IMR-90 (cell line): ENCODE measurements at places on chromosomes 6 and 20.

DNA sequence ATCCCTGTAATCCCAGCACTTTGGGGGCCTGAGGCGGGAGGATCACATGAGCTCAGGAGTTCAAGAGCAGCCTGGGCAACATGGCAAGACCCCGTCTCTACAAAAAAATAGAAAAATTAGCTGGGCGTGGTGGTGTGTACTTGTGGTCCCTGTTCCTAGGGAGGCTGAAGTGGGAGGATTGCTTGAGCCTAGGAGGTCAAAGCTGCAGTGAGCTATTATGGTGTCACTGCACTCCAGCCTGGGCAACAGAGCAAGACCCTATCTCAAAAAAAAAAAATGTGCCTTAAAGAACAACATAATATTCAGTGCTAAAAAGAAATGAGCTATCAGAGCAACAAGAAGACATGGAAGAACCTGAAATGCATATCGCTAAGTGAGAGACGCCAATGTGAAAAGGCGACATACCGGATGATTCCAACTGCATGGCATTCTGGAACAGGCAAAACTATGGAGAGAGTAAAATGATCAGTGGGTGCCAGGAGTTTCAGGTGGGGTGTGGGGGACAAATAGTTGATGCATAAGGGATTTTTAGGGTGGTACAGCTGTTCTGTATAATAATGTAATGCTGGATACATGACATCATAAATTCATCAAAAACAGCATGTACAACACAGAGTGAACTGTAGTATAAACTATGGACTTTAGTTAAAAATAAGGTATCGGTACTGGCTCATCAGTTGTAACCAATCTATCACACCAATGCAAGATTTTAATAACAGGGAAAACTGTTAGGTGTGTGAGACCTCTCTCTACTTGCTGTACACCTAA, 80.8 kb downstream of the GMPR start:
- no peak for DNase-seq

- no peak for DNase-seq
Measured at GRCh38 chr6:122452509-122452908, 19.1 kb downstream of the SERINC1 start.

DNA sequence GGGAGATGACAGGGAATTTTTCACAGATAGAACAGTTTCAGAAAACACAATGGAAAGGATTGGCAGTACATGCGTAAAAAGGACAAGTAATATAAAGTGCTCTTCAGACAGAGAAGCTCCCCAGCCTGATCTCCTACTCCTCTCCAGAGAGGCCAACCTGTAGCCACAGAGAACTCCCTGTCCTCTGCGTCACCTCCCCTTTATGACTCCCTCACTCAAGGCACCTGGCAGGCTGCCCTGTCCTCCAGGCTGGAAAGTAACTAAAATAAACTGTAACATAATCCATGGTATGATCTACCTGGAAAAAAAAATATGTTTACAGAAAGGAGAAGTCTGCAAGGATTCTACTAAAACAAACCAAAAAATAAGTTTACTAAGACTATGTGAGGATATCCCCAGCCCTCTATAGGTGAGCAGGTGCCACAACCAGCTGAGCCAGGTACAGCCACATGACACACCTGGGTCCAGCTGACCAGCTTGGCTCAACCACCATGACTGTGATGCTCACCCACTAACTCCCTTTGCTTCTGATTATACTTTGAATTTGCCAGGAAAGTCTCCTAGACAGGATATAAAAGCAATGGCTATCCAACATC, 29.2 kb downstream of the MBOAT1 start:
- DNase-seq, result peak; percentile 18

GRCh38 chr6:28695715-28696114, 170.0 kb downstream of the GPX5 start:
- DNase-seq, result peak; percentile 41

- peak; percentile 77 for DNase-seq
Measured at GRCh38 chr6:80519811-80520594, 413.5 kb downstream of the BCKDHB start.

DNA sequence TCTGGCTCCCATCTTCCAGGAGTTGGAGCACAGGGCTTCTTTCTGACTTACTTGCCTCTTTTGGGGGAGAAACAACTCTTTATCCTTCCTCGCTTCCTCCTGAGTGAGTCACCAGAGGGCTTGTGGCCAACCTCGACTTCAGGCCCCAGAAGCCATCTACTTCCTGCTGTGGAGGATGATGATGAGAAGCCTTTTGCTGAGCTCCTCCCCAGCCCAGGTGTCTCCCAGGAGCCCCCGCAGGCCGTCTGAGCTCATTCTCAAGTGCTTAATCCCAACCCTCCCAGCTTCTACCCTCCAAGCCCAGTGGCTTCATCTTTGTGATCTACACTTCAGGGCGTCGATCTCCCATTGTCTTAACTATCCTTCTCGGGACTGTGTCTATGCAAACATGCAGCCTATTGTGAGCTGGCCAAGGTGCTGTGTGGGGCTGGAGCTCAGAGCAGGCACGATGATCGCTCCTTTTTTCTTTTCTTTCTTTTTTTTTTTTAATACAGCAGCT, 27.9 kb downstream of the SDCBP2 start:
- DNase-seq, result peak; percentile 75

DNA sequence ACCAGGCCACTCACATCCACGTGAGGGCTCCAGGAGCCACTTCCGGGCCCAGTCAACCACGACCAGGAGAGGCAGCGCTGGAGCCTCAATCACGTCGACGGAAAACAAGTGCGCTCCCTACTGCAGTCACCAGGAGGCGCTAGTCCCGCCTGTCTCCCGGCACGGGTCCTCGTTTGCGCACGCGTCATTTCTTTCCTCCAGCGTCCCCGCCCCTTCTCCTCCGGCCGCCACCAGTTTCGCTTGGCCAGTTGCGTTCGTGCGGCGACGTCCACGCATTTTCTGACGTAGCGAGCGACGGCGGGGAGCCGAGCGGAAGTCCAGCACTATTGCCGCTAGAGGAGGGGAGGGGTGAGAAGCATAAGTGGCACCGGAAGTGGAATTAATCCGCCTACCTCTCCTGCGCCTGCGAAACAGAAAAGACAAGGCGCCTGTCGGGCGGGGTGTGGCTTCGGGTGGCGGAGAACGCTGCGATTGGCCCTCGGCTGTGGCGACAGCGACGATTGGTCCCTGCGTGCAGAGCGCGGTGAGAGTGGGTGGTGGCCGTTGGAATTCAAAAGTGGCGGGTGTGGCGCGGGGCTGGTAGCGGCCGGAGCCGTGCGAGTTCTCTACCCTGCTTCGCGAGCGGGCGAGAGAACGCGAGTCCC, at the start of gene KIFC1:
Gene KIFC1 (plus strand): TSS at position 546 of the 644 bp plus-strand sequence. CDS start 163 bp downstream, outside the sequence.
- peak; percentile 100 for DNase-seq

DNA sequence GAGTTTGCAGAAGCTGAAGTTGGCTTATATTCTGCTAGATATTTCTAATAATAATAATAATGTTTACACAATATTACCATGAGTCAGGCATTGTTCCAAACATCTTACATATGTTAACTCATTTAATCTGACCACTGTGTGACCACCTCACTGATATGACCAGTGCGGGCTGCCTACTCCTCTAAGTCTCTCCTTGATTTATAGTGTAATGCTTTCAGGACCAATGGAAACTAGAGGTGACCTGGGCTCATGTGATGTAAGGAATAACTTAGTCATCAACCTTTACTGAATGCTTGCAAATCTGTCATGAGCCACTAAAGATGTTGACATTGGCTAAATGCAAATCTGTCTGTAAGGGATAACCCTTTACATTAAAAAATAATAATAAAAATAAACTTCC, 51.1 kb upstream of the GPR6 start:
- DNase-seq, result no peak

GRCh38 chr6:74447013-74447412, 751.0 kb downstream of the CD109 start:
- peak; percentile 44 for DNase-seq

GRCh38 chr6:113110211-113110610, 746.9 kb upstream of the MARCKS start:
- no peak for DNase-seq

DNA sequence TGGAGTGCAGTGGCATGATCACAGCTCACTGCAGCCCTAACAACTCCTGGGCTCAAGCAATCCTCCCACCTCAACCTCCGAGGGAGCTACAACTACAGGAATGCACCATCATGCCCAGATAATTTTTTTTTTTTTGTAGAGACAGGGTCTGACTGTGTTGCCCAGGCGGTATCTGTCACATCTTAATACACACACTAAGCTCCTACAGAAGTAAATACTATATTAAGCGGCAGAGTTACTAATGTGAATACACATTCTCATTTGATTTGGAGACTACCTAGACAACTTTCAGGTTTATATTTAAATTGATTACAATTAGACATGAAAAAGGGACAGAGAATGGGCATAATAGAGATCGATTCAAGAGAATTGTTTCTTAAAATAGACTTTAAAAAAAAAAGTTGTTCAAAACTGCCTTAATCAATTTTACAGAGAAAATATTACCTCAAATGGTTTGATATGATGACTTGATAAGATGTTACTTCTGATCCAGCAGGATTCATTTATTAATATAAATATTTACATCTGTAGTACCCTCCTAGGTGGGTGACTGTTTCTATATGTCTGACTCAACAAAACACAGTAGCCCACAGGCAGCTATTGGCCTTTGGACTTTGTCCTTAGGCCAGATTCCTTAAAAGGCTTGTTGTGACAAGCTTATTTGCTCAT, 7.1 kb upstream of the LOC128125822 start:
- DNase-seq, result no peak

DNA sequence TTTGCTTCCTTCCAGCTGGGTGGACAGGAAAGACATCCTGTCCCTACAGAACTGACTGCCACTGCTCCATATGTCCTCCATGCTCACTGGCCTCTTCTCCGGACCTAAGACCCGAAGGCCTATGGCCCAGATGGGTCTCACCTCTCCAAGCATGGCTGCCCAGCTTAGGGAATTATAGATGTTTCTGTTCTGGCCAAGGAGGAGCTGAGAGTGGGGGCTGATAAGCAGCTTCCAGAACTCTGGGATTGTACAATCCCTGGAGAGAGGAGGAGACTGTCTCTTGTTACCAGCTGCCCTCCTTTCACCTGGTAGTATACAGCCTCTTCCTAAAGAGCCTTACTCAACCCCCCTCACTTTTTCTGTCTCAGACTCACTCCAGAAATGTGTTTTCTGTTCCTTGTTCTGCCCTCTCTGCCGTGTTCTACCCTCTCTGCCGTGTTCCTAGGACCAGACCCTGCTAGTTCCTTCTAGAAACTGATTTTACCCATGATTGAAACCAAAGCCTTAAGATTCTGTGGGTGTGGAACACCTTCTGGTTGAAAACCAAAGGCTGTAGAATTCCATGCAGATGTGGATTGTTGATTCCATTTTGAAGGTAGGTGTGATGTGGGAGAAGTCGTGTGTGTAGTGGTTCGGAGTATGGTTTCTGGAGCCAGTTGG, 28.7 kb downstream of the ANKS1A start:
- DNase-seq, result no peak

DNA sequence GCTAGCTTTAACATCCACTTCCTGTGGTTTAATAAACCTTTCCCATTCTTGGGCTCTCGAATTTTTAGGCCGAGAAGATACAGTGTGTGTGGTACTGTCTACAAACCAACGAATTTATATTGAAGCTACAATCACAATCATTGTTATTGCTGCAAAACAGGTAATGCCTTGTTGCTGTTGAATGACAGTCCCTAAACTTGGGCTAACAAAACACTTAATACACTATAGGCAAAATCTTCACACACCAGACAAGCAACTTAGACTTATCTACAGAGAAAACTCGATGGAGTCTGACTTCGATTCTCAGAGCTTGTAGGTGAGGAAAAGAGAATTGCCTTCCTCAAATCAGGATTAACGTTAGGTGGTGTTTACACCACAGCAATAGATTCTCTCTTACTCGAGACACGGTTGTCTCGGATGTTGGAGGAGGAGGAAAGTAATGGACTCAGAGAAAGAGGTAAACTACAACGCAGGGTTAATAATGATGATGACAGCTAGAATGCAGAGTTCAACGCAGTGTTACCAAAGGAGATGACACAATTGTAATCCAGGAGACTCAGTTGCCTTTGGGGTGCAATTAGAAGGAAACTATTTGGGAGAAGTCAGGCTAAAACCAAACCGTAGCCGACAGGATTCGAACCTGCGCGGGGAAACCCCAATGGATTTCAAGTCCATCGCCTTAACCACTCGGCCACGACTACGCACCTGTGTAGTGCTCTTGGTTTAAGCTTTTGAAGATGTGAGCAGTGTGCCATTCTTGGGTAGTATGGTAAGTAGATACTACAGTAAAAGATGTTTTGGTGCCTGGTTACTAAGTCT, 32.5 kb upstream of the ZNF184 start:
- DNase-seq, result peak; percentile 77

GRCh38 chr20:7689151-7689550, 251.1 kb downstream of the HAO1 start:
- no peak for DNase-seq

DNA sequence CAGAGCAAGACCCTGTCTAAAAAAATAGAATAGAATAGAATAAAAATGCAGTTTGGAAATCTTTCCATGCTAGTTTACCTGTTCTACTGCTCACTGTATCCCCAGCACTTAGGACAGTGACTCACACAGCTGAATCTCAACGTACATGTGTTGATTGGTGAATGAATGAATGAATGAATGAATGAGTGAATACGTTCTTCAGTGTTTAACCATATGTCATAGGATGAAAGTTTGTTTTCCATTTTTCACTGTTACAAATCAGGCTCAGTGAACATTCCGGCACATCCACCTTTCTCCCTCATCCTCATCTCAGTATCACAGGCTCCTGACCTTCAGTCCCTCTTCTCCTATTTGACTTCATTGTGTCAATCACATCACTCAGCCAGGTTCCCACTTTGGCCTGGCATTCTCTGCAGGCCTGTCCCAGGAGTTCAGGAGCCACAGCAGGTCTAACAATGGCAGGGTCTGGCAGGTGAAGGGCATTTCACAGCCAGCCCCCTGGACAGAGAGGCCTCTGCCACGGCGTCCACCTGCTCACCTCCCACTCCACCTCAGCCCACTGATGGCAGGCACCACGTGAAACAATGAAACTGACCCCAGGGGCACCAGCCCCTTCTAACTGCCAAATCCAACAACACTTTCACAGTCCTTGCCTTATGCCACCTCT, 7.9 kb downstream of the ZC3H12D start:
- no peak for DNase-seq

DNA sequence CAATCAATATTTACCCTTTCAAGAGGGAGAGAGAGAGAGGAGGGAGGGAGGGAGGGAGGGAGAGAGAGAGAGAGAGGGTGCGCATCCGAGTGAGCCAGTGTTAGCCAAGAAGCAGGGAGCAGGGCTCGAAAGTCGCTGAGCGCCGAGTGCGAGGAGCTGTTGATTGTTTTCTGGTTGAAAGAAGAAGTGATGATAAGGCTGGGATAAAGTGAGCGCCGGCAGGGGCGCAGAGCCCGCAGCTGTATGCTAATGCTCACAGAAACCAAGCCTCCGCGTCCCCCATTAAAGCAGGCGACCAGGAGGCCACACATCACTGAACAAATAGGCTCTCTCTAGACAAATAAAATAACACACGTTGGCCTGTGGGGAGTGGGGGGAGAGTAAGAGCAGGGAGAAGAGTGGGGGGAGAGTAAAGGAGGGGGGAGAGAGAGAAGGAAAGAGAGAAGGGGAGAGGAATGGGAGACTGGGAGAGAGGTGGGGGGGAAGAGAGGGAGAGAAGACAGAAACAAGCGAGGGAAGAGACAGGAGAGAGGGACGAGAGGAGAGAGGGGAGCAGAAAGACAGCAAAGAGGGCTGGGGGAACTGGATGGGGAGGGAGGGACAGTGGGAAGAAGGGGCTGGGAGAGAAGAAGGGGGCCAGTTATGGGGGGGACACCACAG, 5.0 kb upstream of the INSM1 start:
- DNase-seq, result no peak
